Activated T-cell treated with anti-CD3 and anti-CD28 coated beads, Interleukin-2, amount 50 U/mL, for 72 hours (primary cell): ENCODE measurements at places on chromosomes 5 and 9.
A peak's percentile ranks its signal among the peaks of the same experiment; 100 is the strongest.

DNA sequence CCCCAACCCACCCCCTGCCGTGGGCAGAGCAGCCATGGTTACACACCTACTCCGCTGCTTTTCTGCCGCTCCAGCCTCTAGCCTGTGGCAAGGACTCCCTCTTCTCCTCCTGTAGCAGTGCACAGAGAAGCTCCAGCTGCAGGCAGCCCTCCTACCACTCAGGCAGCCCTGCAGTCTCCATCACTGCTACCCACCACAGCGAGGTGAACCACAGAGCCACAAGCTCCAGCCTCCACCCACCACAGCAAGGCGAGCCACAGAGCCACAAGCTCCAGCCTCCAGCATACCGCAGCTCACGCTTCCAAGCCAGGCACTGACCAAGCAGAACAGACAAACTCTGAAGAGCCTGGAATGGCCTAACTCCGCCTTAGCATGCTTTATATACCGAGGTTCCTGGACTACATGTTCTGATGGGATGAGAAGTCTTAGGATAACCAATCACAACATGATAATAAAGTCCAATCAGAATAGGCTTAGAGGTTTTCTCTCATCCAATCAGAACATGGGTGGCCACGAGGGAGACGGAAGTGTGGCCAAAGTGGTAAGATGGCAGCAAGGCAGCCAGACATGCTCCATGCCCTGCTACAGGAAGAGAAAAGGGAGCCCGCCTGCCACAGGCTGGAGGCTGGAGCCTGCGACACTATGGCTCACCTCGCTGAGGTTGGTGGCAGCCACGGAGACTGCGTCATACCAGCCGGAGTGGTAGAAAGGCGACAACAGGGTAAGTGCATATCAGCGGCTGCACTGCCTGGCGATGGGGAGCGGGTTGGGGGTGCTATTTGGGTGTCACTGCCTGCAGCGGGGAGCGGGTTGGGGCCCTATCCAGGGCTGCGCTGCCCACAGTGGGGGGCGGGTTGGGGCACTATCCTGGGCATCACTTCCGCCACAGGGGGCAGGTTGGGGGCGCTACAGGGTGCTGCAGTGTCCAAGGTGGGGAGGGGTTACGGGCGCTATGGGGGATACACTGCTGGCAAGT, 75.8 kb upstream of the PCAT7 start:
- DNase-seq, result no peak

- no peak for DNase-seq
These were observed 140.9 kb downstream of the NR3C1 start for GRCh38 chr5:143262393-143263174.

- DNase-seq, result no peak
These were observed 25.1 kb downstream of the TBC1D2 start for GRCh38 chr9:98230304-98230703.

DNA sequence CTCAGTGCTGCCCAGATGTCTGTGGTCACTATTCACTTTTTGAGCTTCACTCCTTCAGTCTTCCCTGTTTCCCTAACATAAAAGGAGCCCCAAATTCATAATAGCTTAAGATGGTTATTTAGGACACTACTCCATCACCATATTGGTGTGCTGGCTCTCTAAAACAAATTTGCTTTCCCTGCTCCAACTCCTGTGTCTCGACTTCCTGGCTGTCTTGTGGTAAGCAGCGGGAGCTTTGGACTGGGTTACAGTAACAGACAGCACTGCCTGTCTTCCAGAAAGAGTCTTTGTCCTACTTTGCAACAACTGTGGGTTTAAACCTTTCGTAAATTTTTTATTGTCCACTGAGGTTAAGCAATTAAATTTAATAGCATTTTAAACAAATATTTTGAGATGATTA, 389.4 kb downstream of the CDH9 start:
- DNase-seq, result no peak

- DNase-seq, result no peak
These were observed 555.0 kb downstream of the RAB3C start for GRCh38 chr5:59137846-59138245.

GRCh38 chr5:126741361-126741760, 35.6 kb upstream of the LMNB1 start:
- no peak for DNase-seq

DNA sequence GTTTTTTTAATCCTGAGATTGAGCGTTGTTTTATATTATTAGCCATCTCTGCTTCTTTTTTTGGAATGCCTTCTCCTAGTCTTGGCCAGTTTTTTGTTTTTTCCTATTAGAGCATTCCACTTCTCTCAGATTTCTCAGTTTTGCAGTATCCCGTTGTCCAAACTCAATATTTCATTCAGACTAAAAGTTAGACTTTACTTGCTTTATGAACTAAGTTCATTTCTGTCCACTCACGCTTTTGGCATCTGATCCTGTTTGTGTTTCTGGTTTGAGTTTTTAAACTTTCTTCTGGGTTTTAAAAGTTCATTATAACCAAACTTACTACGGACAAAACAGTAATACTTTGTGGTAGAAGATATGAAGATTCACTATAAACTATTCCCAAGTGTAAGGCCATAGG, 288.3 kb upstream of the MPDZ start:
- no peak for DNase-seq

DNA sequence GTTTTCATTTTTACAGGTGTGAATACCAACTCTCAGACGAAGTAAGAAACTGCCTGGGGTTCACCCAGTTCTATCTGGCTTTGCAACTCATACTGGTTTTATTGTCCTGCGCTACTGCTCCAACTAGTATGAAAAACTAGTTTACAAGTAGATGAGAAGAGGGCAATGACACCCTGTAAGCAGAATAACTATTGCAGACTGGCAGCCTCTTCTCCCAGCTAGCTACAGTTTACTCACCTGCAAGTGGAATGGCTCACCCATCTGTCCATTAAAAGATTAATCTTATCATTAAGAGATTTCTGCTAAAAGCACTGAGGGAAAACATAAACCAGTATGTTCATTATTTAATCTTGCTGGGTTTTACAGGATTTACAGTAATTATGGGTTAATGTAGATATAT, 113.4 kb downstream of the FRMD3 start:
- DNase-seq, result no peak

DNA sequence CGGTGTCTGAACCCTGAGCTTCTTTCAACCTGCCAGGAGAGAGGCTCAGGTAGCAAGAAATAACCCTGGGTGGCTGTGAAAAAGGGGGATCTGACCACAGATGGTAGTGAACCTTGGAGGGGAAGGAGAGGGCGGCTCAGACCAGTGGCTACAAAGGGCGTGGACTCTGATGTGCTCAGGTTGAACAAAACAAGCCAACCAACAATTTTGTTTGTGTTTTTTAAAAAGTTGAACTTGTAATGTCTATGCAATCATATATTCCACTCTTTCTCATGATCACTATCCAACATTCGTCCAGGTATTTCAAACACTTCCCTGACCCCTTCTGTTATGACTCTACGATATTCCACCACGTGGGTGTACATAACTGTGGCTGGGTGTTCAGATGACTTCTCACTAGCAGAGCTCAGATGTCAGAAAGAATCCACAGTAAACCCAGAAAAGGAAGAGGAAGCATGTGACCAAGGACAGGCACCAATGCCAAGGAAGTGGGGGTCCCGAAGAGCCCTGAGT, 20.0 kb downstream of the PTPN3 start:
- DNase-seq, result no peak

DNA sequence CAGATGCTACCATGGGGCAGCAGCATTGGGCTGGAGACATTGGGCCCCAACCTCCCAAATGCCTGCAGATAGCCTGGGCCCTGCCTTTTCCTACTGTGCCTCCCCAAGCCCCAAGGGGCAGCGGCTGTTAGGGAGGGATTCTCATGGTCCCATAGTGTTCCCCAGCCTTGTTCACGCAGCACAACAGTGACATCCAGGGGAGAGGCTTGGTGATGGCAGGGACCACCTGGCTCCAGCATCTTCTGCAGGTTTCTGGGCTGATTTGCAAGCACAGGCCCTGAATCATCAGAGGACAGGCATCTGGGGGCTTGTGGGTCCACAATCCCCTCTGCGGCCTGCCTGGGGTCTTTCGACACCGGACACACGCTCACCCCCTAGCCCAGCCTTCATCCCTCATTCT, 354.6 kb downstream of the SLIT3 start:
- no peak for DNase-seq

DNA sequence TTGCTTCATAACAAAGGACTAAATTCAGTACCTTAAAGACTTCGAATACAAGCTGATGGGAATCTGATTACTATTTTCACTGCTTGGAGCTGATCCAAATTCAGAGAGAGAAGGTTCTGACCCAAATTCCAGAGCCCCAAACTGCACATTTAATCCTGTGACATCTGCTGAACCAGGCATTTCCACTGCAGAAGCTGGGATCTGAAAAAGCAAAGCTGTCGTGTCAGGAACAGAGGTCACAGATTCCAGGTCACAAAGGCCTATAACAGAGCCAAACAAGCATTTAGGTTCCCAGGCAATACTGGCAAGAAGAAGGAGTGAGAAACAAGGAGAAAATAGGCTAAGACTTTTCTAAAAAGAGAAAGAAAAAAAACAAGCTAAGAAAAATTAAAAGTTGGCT, 105.3 kb downstream of the UBAP2 start:
- no peak for DNase-seq

GRCh38 chr5:61768692-61769281, 436.7 kb downstream of the ZSWIM6 start:
- peak; percentile 2 for DNase-seq

- no peak for DNase-seq
These were observed 92.6 kb downstream of the CWC27 start for GRCh38 chr5:64861281-64861680.

GRCh38 chr9:84702471-84702870, 32.9 kb downstream of the NTRK2 start:
- no peak for DNase-seq

DNA sequence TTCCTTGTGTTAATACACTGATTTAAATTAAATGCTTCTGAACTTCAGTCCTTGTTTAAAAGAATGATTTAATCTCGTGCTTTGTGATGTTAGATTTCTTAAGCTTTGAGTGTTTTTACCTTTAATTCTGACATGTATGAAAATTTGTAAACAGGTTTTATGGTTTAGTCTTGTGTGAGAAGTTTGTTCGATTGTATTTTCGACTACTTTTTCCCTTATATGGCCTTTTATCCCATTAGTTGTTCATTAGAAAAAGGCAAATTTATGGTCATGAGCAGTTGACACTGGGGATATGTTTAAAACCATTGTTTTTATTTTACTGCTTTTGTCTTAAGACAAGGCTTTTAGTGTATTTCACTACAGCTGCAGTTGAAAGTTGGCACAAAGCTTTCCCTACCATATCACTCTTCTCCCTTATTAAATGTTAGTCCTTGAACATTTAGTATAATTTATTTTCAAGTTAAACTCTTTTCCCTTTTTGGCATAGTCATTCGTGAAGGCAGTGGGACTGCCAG, 3.3 kb downstream of the UBE2R2 start:
- DNase-seq, result no peak

DNA sequence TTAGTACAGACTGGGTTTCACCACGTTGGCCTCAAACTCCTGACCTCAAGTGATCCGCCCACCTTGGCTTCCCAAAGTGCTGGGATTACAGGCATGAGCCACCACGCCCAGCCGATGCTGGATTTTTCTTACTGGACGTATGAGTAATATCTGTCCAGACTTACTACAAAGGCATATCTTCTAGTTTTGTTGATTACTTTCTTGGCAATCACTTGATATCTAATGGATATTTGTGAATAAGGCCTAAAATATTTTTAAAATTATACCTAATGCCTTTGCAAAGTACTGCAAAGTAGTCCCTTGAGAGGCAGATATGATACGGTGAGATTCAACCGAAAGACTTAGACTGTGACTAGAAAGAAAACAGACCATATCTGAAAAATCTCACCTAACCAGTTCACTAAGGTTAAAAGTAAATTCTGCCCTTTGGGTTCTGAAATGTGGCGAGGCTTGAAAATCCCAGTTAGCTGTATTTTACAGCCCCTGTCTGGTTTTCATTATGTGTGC, 152.1 kb downstream of the GNAQ start:
- no peak for DNase-seq

DNA sequence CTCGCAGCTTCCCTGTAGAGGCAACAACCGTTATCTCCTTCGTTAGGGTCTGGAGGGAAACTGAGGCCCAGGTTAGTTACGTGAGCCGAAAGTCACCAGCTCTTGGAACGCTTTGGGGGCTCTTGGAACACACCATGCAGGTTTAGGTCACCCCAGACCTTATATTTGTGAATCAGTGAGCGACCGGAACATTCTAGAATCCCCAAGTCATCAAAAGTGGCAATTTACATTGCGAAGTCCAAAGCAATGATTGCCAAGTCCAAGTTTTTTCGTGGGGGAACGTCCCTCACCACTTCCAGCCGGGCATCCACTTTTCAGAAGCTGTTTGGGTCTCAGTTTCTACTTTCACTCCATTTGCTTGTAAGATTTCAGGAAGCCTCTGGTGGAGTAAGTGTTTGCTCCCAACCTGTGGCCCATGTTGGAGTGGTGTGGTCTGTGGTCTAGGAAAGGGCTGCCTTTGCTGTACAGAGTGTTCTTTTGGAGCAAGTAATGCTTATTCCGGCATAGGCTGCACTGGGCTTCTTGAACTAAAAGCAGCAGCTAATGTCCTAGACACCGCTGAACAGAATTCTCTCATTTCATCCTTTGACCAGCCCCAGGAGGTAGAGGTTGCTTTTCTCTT, 32.8 kb upstream of the SPRY4 start:
- DNase-seq, result no peak

- no peak for DNase-seq
These were observed 109.4 kb downstream of the CDC42SE2 start for GRCh38 chr5:131373265-131373664.

DNA sequence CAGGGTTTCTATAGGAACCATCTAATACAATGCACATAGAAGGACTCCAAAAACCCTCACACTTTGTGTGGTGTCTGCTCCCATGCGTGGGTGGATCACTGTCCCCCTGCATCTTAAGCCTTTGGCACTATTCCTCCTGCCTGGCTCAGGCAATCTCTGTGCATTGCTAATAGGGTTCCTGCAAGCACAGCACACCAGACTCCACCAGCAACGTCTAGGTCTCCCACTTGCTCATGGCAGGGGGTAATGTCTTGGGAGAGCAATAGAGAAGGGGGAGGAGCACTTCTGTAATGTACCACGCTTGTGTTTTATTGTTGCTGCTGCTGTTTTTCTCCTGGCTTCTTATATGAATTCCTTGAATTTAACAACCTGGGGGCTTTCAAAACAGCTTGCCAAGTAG, 182.6 kb upstream of the GLRA1 start:
- no peak for DNase-seq

DNA sequence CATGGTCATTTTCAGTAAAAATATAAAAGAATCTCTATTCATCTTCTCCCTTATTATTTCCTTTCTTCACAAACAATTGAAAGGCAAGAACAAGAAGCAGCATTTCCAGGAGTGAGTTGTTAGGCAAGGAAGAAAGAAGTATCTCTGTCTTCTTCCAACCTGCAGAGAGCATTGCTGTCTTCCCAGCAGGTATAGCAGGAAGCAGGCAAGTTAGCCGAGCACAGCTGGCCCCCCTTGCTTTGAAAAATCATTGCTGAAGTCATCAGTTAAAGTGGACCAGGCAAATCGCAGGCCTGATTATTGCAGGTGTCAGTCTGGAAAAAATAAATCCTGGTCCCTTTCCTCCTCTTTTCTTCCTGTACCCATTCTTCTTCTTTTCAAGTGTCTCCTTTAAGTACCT, 353.1 kb upstream of the BRINP1 start:
- no peak for DNase-seq

GRCh38 chr5:173911623-173912022, 23.5 kb downstream of the CPEB4 start:
- DNase-seq, result no peak

GRCh38 chr5:109100971-109101370, 308.8 kb downstream of the PJA2 start:
- DNase-seq, result no peak

GRCh38 chr9:135908093-135908753, 877 bp upstream of the CAMSAP1 start:
- DNase-seq, result no peak
